GM06990 (cell line): ENCODE measurements at places on chromosomes 12 and 14.

- no peak for DNase-seq
Measured at GRCh38 chr12:43501703-43502102, 50.3 kb downstream of the ADAMTS20 start.

DNA sequence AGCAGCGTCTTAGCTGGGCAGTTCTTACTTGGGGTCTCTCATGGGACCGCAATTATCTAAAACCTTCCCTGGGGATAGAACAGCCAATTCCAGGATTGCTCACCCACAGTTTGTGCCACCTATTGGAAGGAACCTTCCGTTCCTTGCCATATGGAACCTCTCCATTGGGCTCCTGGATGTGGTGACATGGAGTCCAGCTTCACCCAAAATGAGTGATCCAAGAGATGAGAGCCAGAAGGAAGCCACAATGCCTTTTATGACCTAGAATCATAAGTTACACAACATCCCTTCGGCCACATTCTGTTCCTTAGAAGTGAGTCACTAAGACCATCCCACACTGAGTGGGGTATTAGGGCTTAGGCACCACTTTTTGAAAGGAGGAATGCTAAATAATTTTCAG lies 164.4 kb downstream of the FBXL14 start:
- DNase-seq, result no peak

DNA sequence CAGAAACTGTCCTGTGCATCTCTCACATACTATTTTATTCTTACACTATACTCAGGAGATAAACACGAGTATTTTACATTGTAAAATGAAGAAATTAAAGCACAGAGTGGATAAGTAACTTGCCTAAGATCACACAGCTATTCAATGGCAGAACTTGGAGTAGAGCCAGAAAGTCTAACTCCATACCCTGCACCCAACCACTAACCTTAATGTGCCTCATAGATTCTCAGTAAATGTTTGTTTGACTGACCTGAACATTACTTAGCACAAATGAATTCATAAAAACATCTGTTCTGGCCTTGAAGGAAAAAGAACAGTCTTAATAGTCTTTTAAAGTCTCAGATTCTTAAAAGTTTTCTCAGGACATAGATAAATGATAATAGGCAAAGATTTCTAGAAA lies 83.5 kb upstream of the OVCH1 start:
- no peak for DNase-seq

GRCh38 chr12:66555113-66555512 lies 123.8 kb downstream of the GRIP1 start:
- DNase-seq, result no peak

DNA sequence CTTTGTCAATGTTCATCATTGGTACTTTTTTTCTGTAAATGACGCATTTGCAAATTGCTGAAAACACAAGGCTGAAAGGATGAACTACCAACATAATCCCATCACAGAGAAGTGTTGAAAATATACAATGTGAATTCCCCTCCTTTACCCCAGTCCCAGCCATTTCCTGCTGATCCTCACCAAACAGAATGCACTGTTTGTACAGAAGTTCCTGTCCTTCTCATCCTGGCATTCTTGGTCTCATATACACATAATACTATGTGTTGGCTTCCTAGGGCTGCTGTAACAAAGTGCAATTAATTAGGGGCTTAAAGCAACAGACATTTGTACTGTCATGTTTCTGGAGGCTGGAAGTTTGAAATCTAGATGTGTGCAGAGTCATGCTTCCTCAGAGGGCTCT lies 836.2 kb upstream of the MGAT4C start:
- DNase-seq, result no peak

- DNase-seq, result no peak
Measured at GRCh38 chr12:71567537-71567936, 96.1 kb downstream of the ZFC3H1 start.

DNA sequence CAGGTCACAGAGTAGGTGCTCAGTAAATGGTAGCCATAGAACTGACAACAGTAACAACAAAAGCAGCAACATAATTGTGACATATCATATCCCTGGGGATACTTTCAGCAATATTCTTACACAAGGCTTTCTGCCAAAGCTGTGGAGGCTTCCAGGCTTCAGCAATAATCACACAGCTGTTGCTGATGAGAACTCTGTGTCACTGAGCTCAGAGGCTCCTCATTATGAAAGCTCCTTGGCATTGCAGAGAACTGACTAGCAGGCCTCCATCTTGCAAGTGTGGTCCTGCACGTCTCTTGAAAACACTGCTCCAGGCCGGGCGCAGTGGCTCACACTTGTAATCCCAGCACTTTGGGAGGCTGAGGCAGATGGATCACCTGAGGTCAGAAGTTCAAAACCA lies 97.3 kb upstream of the BTG1 start:
- no peak for DNase-seq

GRCh38 chr12:96177013-96177412 lies 17.2 kb upstream of the ELK3 start:
- DNase-seq, result peak; percentile 17

DNA sequence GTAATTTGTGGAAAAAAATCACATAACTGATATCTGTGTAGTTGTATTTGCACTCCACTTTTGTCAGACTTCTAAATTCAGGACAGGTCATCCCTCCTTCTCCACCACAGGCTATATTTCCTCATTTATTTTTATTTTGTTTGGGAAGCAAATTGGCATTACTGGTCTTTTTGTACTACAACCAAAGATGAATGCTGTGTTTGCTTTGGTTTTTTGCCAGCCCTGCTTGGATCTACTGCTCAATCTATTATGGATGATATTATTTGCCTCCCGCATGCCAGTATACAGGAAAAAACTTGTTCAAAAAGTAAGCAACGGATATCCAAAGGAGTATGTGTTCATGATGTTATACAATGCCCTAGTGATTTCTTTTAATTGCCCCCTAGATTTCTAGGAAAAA lies 948.8 kb downstream of the TRHDE start:
- no peak for DNase-seq

DNA sequence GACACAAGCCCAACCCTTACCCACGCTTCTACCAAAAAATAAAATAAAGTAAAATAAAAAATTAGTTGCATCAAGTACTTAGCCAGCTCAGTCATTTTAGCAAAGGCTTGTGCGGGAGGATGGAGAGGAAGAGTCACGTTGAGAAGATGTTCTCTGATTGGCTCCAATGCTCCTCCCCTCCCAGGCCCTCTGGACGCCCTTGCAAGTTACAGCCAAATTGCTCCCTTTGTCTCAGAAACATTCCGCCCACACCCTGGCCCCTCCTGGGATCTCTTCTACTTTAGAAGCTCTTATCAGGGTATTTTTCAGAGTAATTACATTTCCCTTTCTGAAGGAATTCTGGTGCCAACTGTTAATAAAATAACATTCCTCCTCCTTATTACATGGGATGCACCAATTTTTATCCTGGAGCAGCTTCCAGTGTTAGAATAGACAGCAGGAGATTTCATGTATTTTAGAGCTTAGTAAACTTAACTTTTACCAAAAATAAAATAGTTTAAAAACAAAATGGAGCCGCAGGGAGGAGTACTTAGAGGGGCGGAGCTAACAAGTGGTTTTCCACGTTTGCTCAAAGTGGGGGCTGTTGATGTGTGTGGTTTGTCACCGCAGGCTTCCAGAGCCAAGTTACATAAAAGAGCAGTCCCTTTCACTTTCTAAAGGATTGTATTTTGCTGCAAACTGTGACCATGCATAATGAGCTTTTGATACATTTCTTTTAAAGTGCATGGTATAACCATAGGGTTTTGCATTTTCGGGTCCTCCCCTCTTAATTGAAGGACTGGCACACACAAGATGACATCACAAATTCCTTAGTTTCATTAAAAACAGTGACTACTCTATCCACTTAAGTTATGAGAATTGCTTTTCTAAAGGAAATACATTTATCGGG lies 71.7 kb upstream of the RAP1B start:
- peak; percentile 40 for DNase-seq

- DNase-seq, result no peak
Measured at GRCh38 chr12:104470521-104470920, 13.8 kb downstream of the CHST11 start.

- DNase-seq, result no peak
Measured at GRCh38 chr14:76810953-76811400, 1.7 kb downstream of the ANGEL1 start.

- DNase-seq, result no peak
Measured at GRCh38 chr14:26370115-26370514, 227.7 kb downstream of the NOVA1 start.
